Smooth muscle cell of trachea (primary cell): ENCODE measurements at places on chromosomes 6 and 20. TPM values are rescaled to one million over a fixed set of nuclear protein-coding genes. Genes with fewer than 3 reads are reported as not detected.

Gene COL11A2
- 0.15 and 1.2 TPM in 2 replicates for total RNA-seq

Gene WFDC5
- not detected in 2 replicates for total RNA-seq

Gene ATRN
- total RNA-seq = 46.3 and 47.1 TPM in 2 replicates

Gene NHLRC1
- 4.7 and 5.6 TPM in 2 replicates for total RNA-seq

Gene SLC12A5
- 0.17 TPM in 1 of 2 replicates, not detected in the other for total RNA-seq

Gene TNXB
- 7.7 and 77.6 TPM in 2 replicates for total RNA-seq

Gene RBPJL
- not detected in 2 replicates for total RNA-seq

Gene HSPA1B
- total RNA-seq = 140 and 202 TPM in 2 replicates

Gene KCNQ5
- total RNA-seq = 0.87 and 1.2 TPM in 2 replicates

Gene DUSP22
- 21.4 and 22.3 TPM in 2 replicates for total RNA-seq

Gene ADGRF5
- under 0.01 and 0.15 TPM in 2 replicates for total RNA-seq

Gene SLC22A1
- total RNA-seq = 0.44 and 1.3 TPM in 2 replicates

Gene HLA-DOA
- total RNA-seq = under 0.01 TPM in 1 of 2 replicates, not detected in the other

Gene MUCL3
- not detected in 2 replicates for total RNA-seq

Gene B3GAT2
- total RNA-seq = under 0.01 TPM in 1 of 2 replicates, not detected in the other

Gene PTCHD4
- 0.15 and 3.5 TPM in 2 replicates for total RNA-seq

Gene CST2
- not detected in 2 replicates for total RNA-seq

Gene TPD52L1
- total RNA-seq = 4.9 and 10.8 TPM in 2 replicates

Gene RIPOR2
- total RNA-seq = 0.15 and 0.83 TPM in 2 replicates

Gene CDKAL1
- total RNA-seq = 17.5 and 23.1 TPM in 2 replicates

Gene EZR
- 62.2 and 86.1 TPM in 2 replicates for total RNA-seq

Gene WFDC10B
- not detected in 2 replicates for total RNA-seq

Gene MTFR2
- 0.66 and 2.9 TPM in 2 replicates for total RNA-seq

Gene SLC24A3
- under 0.01 TPM in 1 of 2 replicates, not detected in the other for total RNA-seq

Gene TPX2
- total RNA-seq = 6.9 and 83.9 TPM in 2 replicates

Gene LRRN4
- total RNA-seq = under 0.01 TPM in 1 of 2 replicates, not detected in the other

Gene CTAGE9
- total RNA-seq = not detected in 2 replicates

Gene MOG
- total RNA-seq = not detected in 2 replicates
